ENCODE measurements at places on chromosomes 12 and 14. TPM values are rescaled to one million over a fixed set of nuclear protein-coding genes. Genes with fewer than 3 reads are reported as not detected.

Gene LMO3
- not detected for total RNA-seq

Gene PPP4R4
- not detected for total RNA-seq

Gene OAS1
- 2.9 TPM for total RNA-seq

Gene NTF3
- not detected for total RNA-seq

Gene LALBA
- not detected for total RNA-seq

Gene COQ5
- 19.7 TPM for total RNA-seq

Gene CELA1
- total RNA-seq, result not detected

Gene RPGRIP1
- not detected for total RNA-seq

Gene BCL11B
- total RNA-seq, result 0.07 TPM

Gene RIMBP2
- not detected for total RNA-seq

Gene MYH6
- total RNA-seq, result not detected

Gene CDH24
- total RNA-seq, result 20.2 TPM

Gene TAS2R9
- not detected for total RNA-seq

Gene AGAP2
- total RNA-seq, result 0.24 TPM

Gene SERPINA4
- total RNA-seq, result not detected

Gene ACOT4
- 0.69 TPM for total RNA-seq

Gene KLRD1
- total RNA-seq, result 0.13 TPM

Gene FNTB
- total RNA-seq, result 21.0 TPM

Gene GPHN
- 18.7 TPM for total RNA-seq

Gene GARIN6
- total RNA-seq, result not detected

Gene SRSF9
- total RNA-seq, result 238 TPM

Gene KRT74
- total RNA-seq, result not detected

Gene GLT8D2
- 1.5 TPM for total RNA-seq

Gene SMARCC2
- 121 TPM for total RNA-seq

Gene CLEC6A
- not detected for total RNA-seq

Gene FGF23
- total RNA-seq, result not detected

Gene NGB
- total RNA-seq, result not detected

Gene LHX5
- total RNA-seq, result not detected

Gene ZFHX2
- 2.0 TPM for total RNA-seq

Gene PLEKHD1
- not detected for total RNA-seq

Gene AKAP3
- 0.62 TPM for total RNA-seq

Gene SLC6A13
- not detected for total RNA-seq

Gene REP15
- 4.8 TPM for total RNA-seq

Gene COCH
- 1.9 TPM for total RNA-seq

Gene AKAP6
- 0.88 TPM for total RNA-seq

Gene RD3L
- not detected for total RNA-seq
